Hematopoietic multipotent progenitor cell treated with erythropoietin and hydrocortisone succinate and interleukin-3 and kit ligand, for 15 days (in vitro differentiated cells): ENCODE measurements at places on chromosomes 16 and 17.

DNA sequence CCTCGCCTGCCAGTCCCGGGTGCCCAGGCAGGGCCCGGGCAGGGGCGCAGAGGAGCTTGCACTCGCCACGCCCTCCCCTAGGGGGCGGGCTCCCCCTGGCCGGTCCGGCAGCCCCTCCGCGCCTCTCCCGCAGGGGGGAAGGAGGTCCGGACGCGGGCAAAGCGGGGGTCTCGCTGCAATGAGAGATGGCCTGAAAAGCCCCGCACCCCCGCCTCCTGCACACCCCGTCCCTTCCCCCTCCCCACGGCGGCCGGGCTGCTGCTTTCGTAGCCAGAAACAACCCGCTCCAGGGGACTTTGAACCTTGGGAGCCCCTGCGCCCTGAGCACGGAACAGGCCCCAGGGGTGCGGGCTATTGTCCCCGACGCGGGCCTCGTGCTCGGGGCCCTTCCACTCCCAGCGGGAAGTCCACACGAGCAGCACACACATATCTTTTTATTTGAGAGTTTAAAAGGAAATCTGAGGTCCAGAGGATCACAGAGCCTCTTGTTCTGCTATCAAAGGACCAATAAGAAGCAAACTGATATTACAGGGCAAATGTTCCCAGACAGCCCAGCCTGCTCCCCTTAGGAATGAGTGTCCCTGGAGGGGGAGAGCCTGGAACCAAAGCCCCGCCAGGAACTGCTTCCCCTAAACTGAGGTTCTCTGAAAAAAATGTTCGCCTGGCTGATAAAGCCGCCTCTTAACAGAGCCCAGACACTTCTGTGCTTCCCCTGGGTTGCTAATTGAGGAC is 5.8 kb upstream of the CBX4 start:
- DNase-seq = peak; percentile 39

DNA sequence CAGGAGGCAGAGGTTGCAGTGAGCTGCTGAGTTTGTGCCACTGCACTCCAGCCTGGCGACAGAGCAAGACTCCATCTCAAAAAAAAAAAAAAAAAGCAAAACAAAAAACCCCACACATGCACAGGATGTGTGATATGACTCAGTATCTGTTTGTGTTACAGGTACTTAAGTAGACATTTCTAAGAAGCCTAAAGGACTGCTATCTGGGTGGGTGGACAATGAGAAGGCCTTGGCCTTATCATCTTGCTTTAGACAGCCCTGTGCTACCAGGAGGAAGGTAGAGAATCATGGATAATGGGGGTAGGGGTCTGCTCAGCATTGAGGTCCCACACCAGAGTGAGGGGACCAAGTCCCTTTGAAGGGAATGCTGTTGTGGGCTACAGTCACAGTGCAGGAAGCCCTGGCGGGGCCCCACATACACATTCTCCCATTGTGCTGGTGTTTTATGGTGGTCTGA is 26.7 kb downstream of the PLD6 start:
- no peak for DNase-seq

DNA sequence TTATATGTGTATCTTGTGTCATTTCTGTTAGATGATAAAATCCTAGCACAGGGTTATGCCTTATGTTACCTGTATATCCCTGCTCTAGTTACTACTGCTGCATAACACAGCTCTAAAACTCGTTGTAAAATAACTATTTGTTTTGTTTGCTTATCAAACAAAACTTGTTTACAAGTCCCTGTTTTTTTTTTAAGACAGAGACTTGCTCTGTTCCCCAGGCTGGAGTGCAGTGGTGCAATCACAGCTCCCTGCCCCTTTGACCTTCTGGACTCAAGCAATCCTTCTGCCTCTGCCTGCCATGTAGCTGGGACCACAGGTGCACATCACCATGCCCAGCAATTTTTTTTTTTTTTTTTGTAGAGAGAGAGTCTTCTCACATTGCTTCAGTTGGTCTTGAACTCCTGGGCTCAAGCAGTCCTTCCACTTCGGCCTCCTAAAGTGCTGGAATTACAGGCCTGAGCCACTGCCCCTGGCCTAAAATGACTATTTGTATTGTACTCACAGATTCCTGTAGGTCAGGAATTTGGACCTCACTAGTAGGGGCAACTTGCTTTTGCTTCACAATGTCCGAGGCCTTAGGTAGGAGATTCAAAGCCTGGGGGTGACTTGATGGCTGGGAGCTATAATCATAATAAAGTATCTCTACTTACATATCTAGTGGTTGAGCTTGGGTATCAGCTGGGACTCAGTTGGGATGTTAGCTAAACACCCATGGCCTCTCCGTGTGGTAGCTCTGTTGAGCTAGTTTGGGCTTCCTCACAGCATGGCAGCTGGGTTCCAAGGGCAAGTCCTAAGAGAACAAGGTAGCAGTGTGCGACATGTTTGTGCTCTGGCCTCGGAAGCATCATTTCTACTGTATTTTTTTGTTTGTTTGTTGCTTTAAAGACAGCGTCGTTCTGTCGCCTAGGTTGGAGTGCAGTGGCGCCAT is 12.6 kb downstream of the DUSP14 start:
- no peak for DNase-seq

GRCh38 chr16:71273384-71273783 is 15.8 kb downstream of the CMTR2 start:
- DNase-seq = no peak

DNA sequence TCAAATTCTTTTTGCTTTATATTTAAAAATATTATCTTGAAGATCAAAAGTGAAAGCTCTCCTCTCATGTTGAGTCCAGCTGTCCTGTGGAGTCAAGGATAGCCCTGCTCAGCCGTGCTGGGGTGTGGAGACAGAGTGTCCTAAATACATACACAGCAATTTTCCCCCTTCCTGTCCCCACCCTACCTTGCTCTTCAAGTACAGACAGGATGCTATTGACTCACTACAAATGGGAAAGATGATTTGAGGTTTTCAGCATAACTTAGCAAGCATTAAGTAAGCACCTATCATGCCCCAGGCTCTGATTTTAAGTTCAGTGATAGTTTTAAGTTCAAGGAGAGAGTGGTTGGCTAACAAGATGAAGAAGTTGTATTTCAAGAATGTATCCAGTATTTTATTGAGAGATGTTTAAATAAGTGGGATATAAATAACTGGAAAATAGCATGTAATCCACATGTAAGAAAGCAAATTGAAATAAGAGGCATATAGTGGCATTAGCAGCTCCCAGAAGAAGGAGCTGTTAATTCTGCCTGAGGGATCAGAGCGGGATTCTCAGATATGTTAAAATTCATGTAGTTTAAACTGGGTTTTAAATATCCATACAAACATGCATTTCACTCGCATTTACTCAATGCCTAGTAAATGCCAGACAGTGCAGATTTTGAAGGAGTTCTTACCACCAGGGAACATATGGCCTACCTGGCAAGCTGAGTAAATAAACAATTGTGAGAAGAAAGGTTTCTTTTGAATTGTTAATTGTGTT is 183.5 kb upstream of the ANKFN1 start:
- no peak for DNase-seq

DNA sequence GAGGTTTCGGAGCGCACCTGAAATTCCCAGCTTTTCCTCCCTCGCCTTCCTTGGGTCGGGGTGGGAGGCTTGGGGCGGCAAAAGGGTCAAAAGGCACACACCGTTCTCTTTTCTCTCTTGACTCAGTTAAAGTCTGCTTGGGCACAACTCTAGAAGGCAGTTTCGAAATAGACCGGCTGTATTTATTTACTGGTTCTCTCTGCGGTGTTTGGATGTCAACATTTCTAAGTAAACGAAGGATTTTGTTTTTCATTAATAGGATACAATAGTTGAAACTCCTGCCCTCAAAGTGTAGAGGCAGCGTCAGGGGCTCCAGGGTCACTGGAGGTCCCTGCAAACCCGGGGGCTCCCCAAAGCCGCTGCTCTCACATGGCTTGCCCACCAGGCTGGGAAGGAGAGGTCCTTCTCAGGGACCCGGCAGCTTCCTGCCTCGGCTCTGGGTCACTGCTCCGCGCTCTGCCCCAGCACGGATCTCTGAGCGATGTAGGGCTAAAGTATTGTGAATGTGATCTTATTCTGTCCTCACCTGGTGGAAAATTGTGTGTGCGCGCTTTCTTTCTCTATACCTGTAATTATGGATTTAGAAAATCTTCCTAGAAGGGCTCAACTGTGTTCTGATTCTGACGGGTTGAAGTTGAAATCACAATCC is 952 bp downstream of the BMERB1 start:
- DNase-seq = no peak

DNA sequence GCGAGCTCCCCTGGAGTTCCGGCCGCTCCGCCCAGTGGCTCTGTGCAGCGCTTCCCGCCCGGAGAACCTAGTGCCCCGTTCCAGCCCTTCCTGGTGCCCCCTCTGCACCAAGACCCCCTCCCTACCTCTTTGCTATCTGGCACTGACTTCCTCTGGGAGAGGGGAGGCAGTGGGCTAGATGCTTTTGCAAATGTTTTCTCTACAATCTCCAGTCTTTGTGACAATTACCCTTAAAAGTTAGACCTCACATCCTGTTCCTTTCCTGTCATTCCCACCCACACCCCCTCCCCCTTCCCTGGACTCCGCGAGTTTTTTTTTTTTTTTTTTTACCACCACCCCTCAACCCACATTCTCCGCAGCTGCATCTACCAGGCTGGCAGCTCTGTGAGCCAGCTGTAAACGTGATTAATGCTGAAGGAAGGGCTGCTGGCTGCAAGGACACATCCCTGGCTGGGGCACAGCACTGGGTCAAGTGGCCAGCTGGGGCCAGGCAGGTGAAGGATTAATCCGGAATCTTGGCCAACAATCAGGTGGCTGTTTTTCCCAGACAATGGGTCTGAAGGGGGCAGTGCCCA is 101.5 kb downstream of the MGAT5B start:
- no peak for DNase-seq

DNA sequence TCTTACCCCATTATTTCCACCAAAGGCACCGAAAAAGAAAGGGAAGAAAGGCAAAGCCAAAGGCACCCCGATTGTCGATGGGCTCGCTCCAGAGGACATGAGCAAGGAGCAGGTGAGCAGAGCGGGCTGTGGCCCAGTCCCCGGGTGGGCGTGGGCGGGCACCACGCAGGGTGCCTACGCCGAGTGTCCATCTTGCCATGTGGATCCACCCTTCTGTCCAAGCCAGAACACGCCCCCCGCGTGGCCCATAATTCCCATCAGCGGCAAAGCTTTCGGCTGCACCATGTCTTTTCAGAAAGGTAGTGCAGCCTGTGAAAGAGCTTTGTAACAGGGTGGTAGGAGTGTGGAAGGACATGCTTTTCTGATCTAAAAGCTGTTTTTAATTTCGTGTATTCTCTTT is 8.4 kb upstream of the DBNDD1 start:
- no peak for DNase-seq

- DNase-seq = no peak
Measured at GRCh38 chr16:58009856-58010416, 8.7 kb downstream of the USB1 start.

- peak; percentile 98 for DNase-seq
Measured at GRCh38 chr16:87854053-87854906, 15.0 kb downstream of the SLC7A5 start.
